ENCODE measurements at places on chromosomes 2 and 18.
A peak's percentile ranks its signal among the peaks of the same experiment; 100 is the strongest.

DNA sequence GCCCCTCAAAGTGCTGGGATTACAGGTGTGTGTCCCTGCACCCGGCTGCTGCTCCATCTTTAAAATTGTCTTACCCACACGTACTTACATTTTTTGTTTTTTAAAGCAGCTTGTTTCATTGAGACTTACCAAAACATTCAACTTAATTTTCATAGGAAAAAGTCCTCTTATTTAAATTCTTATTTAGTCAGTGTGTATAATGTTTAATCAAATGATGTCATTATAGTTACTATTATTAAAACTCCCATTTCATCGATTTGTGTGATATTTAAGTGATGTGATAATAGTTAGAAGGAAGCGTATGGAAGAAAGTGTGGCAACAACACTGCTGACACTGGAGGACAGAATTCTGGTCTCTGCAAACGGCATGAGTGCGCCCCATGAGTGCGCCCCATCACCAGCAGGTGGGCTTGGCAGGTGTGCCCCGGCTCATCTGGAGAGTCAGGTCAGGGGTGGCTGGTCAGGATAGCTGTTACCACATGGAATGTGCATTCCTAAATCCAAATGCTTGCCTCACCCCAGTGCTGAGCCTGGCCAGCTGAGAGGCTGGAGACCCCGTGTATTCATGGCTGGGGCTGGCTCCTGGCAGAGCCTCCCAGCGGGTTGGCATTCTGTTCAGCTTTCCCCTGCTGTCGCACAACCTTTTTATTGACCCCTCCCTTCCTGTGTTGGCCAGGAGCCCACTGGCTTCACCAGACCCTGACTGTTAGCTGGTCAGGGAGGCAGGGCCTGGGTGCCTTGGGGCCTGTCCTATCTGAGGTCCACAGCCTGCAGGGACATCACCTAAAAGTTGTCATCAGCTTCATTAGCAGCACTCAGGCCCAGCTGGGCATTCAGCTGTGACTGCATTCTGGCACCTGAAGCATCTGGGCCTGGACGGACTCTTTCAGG, 79.7 kb downstream of the AGAP1 start:
- DNase-seq, result no peak

GRCh38 chr2:226788064-226788463, 11.6 kb downstream of the IRS1 start:
- DNase-seq, result no peak

DNA sequence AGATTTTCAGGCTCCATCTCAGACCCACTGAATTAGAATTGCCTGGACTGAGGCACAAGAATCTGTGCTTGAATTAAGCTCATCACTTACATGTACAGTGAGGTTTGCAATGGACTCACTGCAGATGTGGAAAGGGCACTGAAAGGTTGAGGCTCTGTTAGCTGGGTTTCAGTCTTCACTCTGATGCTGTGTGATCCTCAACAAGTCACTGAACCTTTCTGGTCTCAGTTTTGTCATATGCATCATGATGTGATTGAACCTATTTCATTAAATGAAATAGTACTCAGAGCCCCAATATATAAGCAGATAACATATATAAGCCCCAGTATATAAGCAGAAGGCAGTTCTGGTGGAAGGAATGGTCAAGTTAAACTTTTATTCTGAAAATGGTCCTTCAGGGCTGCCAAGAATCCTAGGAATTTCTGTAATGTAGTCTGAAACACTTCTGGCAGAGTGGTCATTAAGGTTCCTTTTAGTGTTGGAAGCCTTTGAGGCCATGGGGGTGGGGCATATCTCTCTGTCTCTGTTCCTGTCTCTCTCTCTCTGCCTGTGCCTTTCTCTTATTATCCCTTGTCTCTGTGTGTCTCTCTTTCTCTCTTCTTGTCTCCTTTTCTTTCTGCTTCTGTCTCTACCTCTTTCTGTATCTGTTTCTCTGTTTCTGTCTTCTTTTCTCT, 110.4 kb downstream of the ADCYAP1 start:
- no peak for DNase-seq

DNA sequence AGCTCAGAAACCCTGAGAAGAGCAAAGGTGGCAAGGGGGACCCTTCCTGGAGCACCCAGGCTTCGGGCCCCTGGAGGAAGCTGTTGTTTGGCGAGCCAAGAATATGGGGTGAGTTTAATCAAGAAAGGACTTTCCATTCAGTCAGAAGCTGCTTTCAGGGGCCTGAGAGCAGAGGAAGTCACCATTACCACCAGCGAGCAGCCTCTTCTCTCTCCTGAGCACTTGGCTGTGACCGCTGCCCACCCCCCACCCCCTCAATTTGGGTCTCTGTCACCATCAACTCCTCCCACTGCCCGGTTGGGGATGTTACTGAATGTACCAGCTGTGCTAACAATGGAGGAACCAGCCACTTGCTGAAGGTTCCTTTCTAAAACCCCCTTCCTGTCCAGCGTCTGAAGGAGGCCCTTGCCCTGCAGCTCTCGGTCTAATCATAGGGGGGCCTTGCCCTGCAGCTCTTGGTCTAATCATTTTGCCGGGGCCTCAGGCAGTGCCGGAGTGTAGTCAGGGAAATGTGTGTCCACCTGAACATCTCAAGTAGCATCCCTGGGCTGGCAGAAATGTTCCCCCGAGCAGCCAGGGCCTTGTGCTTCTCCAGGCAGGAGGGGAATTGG, 943 bp downstream of the INPP5D start:
- no peak for DNase-seq

DNA sequence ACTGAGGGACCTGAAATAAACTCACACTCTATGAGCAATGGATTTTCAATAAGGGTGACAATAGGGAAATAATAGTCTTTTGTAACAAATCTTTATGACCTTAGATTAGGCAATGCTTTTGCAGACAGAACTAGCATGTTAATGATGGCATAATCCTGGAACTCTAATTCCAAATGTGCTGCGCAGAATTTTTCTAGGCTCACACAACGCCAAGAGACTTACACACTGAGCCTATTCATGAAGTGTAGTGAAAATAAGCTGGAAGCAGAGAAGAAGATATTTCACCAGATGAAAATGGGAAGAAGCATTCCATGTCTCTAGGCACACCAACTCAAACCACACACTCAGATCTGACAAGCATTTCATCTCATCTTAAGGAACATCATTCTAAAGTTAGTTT, 178.5 kb downstream of the L3MBTL4 start:
- DNase-seq, result no peak

DNA sequence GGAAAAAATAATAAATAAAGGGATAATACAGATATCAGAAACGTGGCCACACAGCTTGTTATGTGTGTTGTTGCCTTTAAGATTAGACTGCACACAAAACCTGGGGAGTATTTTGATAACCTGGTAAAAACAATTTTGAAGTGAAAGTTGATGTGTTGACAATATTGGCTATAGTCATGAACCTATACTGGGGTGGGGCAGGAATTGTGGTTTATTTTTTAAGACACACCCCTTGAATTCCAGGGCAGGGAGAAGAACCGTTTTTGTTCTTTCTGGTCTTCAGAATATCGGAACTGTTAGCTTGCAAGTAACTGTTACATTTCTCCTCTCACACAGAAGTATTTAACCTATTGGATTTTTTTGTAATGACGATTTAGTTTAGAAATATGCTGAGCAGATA, 80.4 kb downstream of the LIMS1 start:
- DNase-seq, result peak; percentile 38

GRCh38 chr2:41908349-41908748, 139.5 kb upstream of the PKDCC start:
- no peak for DNase-seq
